ENCODE measurements at places on chromosomes 12 and 14.
A peak's percentile ranks its signal among the peaks of the same experiment; 100 is the strongest.

- DNase-seq = no peak
Observed at GRCh38 chr12:127270193-127270592, 996.8 kb upstream of the TMEM132C start.

GRCh38 chr14:78834766-78835451 lies 664.7 kb downstream of the NRXN3 start:
- no peak for DNase-seq

- peak; percentile 48 for DNase-seq
Observed at GRCh38 chr12:24742378-24742777, 206.5 kb downstream of the BCAT1 start.

DNA sequence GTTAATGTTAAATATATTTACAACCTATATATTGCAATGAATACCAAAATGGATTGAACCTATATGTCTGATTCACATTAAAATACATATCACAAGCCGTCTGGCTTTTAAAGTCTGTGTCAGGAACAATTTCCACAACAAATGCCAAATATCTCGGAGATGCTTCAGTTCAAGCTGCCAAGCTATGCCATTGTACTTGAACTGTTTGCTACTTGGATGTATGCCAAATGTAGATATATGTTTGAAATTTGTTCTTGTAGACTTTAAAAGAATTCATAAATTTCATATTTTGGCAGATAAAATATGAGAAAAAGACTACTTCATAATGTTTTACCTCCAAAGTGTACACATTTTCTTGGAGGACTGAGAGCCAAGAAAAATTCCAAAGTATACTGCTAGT lies 37.0 kb downstream of the WASHC3 start:
- DNase-seq = no peak

GRCh38 chr14:101559624-101560533 lies 1.4 kb upstream of the DIO3 start:
- peak; percentile 46 for DNase-seq

- no peak for DNase-seq
Observed at GRCh38 chr12:49225576-49226166, 36.8 kb upstream of the TUBA1A start.

GRCh38 chr14:44979740-44980356 lies 17.9 kb downstream of the TOGARAM1 start:
- DNase-seq = no peak

- DNase-seq = no peak
Observed at GRCh38 chr12:87827638-87828264, 201.4 kb downstream of the C12orf50 start.

GRCh38 chr12:116672842-116673516 lies 64.9 kb downstream of the SPRING1 start:
- DNase-seq = no peak

DNA sequence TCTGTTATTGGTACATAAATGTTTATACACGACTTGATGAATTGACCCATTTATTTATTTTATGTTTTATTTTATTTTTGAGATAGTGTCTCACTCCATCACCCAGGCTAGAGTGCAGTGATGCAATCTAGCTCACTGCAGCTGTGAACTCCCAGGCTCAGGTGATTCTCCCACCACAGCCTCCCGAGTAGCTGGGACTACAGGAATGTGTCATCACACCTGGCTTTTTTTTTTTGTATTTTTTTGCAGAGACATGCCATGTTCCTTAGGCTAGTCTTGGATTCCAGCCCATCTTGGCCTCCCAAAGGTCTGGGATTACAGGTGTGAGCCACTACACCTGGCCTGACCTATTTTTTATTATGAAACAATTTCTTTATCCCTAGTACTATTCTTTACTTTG lies 355.0 kb upstream of the PRICKLE1 start:
- no peak for DNase-seq

DNA sequence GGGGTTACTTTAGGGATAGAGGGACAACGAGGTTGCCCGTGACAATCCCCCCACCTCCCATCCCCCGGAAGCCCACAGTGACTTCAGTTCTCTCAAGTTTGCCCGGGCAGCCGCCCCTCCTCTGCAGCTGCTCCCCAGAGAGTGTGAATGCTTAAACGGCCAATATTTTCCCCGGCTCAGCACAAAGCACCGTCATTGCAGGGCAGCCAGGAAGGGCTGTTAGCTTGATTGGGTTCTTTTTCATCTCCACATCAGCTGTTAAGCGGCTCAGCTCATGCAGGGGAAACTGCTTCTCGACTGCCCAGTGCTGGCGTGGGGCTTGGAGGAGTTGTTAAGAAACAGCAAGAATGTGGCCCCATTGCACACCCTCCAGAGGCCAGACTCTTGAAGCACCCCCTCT lies 120.5 kb upstream of the NCOR2 start:
- peak; percentile 77 for DNase-seq

GRCh38 chr14:52527052-52527451 lies 25.3 kb downstream of the TXNDC16 start:
- DNase-seq = no peak

GRCh38 chr12:18970603-18971002 lies 158.9 kb upstream of the PLEKHA5 start:
- no peak for DNase-seq

GRCh38 chr14:77053046-77053841 lies 24.7 kb upstream of the IRF2BPL start:
- peak; percentile 88 for DNase-seq

DNA sequence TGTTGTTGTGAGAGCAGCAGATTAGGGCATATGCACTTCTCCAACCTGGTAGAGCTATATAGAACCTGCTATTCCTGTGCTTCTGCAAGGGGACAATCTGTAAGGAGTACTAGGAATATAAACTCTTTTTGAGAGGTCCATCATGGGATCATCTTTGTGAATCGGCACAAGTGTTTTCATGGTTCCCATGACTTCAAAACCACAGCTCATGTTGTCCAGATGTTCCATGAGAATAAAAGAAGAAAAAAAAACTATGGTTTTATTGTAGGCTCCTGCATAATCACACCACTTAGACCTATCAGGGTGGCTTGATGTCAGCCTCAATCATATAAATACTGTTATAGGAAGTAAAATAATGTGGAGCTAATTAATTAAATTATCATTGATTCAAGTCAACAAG lies 311.4 kb upstream of the ATP2B1 start:
- DNase-seq = no peak

DNA sequence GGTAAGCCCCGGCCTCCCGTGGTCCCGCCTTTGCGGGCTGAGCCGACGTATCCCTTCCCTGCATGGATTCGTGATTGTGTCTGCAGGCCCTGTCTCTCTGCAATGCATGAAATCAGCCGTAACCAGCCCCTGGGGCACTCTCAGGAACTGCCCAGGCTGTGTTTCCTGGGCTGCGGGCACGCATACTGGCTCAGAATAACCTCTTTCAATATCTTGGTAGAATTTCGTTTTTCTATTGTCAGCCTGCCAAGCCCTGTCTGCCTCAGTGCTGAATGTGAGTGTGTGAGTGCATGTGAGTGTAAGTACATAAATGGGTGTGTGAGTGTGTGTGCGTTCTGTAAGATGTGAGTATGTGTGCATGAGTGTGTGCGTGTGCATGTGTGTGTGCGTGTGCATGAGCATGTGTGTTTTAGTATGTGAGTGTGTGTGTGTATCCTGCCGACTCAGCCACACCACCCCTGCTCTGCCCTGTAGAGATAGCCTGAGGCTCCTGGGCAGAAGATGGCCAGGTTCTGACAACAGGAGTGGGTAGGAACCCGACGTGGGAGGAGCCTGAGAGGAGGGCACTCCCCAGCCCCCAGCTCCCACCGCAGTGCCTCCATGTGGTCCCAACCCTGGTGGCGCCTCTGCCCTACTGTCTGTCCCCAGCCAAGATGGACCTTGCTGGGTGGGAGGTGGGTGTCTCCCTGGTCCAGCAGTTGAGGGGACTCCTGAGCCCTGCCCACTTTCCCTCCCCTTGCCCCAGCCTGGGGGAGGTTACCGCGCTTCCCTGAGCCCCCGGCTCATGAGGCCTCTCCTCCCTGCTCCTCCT lies 268.8 kb downstream of the ADGRD1 start:
- DNase-seq = peak; percentile 59

DNA sequence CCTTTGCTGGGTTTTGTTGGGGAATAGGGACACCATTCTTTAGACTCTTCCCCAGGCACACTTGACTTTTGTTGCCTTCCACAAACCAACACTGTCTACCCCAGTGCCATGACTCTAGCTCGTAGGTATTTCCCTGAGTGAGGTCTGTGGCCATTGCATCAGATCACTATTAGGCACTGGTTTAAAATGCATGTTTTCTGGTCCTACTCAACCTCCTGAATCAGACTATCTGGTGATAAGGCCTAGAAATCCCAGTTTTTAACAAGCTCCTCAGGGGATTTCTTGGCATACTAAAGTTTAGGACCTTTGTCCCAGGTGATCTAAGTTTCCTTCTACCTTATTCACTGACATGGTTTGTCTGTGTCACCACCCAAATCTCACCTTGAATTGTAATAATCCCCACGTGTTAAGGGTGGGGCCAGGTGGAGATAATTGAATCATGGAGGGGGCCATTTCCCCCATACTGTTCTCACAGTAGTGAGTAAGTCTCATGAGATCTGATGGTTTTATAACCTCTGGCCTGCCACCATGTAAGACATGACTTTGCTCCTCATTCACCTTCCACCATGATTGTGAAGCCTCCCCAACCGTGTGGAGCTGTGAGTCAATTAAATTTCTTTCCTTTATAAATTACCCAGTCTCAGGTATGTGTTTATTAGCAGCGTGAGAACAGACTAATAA lies 87.8 kb upstream of the PSMC1 start:
- DNase-seq = no peak

DNA sequence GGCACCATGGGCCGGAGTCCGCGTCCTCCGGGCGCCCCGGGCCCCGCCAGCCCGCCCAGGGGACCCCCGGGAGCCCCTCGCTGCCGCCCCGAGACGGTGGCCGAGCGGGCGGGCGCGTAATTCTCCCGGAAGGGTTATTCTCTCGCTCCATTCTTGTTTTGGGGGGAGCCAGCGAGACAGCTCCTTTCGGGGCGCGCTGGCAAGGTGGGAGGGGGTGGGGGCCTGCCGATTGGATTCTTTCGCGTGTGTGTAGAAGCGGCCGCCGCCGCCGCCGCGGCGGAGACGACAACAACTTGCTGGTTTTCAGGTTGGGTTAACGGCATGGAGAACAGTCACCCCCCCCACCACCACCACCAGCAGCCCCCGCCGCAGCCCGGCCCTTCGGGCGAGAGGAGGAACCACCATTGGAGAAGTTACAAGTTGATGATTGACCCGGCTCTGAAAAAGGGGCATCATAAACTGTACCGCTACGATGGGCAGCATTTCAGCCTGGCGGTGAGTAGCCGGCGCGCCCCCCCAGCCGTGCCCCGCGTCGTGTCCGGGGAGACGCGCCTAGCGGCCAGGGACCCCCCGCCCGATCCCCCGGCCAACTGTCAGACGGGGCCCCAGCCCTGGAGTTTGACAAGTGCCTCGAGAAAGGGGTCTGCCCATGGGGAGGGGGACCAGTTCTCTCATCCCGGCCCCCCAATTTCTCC lies 755 bp downstream of the SETD1B start:
- DNase-seq = no peak

DNA sequence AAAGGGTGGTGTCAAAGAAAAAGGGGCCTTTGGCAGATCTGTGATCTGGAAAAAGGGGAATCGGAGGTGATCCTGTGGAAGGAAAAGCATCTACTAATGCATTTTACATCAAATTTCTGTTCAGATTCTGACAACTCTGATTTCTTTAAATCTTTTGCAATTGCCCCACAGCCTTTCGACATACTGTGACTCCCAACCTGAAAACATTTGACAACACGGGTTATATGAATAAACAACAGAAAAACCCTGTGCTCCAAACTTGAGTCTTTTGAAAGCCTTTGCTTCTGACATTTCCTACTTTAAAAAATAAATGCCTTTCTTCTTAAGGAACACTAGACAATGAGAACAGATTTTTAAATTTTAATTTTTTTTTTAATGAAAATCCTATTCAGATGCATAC lies 231.9 kb upstream of the HMGA2 start:
- DNase-seq = no peak

GRCh38 chr12:70049596-70050360 lies 193.5 kb upstream of the CNOT2 start:
- DNase-seq = peak; percentile 35

GRCh38 chr12:83179999-83180398 lies 493.3 kb downstream of the TMTC2 start:
- no peak for DNase-seq

DNA sequence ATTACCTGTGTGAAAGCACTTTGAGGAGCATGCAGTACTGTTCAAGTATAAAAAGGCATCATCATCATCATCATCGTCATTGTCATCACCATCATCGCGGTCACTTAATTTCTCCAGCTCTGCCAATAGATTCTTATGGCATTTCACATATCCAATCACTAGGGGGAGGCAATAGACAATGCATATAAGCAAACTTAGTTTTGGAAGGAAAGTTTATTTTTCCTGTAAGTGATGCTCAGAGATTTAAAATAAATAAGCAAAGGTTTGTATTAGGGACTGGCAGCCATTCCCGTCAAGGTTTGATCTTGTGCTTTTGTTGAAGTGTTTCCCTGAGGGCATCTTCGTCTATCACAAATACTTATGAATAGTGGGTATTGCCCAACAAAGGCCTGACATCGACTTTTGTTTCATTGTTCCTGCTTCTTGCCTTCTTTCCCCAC lies 127.4 kb downstream of the KTN1 start:
- peak; percentile 53 for DNase-seq

- no peak for DNase-seq
Observed at GRCh38 chr14:35398071-35398584, 6.4 kb downstream of the NFKBIA start.

- DNase-seq = no peak
Observed at GRCh38 chr14:92285311-92285710, 37.7 kb upstream of the SLC24A4 start.

DNA sequence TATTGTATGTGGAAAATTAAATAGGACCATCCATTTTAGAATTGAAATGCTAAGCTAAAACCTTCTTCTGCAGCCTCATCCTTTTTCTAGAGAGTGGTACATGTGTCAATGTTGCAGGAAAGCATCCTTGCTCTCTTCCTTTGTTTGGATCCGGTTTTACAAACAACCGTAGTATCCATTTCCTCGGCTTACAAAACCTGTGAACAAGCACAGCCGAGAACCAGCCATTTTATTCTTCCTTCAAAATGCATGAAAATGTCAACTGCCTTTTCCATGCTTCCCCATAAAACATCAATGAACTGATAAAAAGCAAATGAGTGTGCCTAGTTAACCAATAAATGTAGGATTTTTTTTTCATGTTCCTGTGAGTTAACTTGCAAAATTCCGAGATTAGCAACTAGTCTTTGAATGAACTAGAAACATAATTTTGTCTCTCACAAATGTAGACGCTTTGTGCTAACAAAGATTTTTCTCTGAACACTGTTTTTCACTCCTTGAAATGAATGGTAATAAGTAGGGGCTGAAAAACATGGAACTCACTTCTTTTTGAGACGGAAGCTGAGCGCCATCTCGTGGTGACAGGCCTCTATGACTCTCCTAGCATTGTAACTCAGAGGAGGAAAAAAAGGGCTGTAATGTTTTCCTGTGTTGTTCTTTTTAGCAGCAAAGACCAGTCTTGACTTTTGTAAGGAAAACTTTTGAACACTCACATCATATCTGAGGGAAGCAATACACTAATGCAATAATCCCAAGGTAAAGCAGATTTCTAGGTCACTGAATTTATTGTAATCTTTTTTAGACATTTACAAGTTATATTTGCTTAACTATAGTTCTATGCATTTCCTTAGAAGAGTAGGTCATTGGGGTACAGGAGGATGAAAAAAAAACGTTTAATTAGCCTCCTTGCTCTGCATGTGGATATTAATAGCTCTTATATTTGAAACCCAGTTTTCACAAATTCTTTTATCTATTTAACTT lies 157.4 kb upstream of the FOXG1 start:
- DNase-seq = peak; percentile 48
